ENCODE measurements at places on chromosomes 2 and 18.

DNA sequence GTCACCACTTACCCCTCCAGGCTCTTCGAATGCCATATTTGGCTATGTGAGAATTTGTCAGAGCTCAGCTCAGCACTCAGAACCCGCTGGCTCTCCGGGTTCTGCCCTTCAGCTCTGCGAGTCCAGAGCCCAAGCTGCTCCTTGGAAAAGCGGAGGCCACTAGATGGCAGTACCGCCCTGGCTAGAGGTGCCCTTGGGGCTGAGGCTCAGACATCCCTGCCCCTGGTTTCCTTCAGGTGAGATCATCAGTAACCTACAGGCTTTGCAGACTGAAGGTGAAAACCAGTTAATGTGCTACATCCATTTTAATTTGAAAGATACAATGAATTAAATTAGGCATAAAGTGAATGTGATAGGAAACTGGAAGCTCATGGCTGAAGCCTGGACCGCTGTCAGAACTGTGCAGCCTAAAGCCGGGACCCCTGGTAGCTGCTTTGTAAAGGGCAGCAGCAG is 285.6 kb downstream of the AGAP1 start:
- DNase-seq = no peak

DNA sequence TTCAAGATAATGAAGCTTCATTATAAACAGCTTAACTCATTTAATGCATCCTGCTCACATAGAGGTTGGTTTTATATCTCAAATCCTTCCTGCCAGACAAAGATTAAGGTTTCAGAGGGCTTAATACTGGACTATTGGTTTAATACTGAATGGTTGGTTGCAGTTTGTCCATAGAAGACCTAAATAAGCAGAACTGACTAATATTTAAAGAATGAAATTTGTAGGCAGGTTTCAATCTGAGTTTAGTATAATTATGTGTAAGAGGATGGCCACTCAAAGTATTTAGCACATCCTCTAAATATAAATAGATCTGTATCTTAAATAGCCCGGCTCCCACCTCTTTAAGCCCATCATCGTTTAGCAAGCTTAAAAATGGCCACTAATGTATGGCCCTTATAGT is 92.5 kb downstream of the EPB41L5 start:
- no peak for DNase-seq

- no peak for DNase-seq
Observed at GRCh38 chr2:122670897-122671296, 915.4 kb downstream of the TSN start.

- no peak for DNase-seq
Observed at GRCh38 chr2:230068651-230069055, at the start of gene SLC16A14. Gene SLC16A14 (minus strand): TSS chr2:230068924. CDS start chr2:230059352, 9,572 bp downstream.

- DNase-seq = no peak
Observed at GRCh38 chr18:63894106-63894772, 6.7 kb downstream of the SERPINB2 start.

Measured in cortex of kidney (tissue), 1 donor.